ENCODE measurements at places on chromosomes 3 and 15.

DNA sequence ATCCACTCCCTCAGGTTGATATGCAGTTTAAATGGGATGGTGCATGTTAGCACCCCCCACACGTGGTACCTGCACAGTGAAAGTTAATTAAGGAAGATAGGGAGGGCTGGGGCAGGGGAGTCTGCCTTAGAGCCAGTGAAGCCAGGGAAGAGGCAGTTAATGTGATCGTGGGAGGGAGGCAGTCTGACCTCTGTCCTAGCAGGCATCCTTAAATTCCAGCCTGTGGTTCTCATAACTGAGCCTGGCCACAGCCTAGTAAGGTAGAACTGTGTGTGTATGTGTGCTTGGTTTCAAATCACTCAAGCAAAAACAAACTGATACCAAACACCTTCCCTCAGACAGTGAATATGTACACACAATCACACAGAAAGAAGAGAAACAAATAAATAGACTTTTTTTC lies 319.1 kb upstream of the TLE3 start:
- DNase-seq, result no peak

DNA sequence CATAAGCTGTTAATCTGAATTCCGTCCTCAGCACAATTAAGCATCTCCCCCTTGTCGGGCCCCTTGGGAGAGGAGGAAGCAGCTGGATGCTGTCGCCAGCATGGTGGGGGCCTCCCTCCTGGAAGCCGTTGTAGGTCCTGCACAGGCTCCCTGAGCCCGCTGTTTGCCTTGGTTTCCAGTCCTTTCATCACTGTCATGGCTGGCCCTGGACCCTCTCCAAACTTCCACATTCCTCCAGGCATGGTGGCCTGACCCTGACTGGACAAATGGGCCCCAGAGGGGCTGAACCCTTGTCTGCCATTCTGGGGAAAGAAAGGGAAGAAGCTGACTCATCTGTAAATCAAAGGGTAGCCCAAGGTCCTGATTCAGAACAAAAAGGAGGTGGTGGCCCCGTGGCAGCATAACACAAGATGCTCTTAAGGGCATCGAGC lies 300.5 kb upstream of the LRRFIP2 start:
- DNase-seq, result no peak

- DNase-seq, result no peak
Observed at GRCh38 chr15:40925863-40926658, 3.1 kb upstream of the DLL4 start.

DNA sequence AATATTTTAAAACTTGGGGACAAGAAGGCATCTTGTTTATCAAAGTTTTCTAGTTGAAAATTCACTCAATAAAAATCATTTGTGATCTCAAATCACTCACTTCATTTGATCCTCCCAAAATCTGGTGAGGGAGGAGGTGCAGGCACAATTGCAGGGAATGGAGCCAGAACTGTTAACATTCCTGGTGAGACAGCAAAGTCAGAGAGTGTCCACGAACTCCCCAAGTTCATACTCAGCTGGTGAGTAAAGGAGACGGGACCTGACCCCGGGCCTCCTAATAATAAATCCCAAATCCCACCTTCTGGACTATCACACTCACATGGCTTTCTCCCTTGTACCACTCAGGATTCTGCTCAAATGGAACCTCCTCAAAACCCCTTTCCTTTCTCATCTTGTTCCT lies 252.3 kb upstream of the LRTM1 start:
- DNase-seq, result no peak

DNA sequence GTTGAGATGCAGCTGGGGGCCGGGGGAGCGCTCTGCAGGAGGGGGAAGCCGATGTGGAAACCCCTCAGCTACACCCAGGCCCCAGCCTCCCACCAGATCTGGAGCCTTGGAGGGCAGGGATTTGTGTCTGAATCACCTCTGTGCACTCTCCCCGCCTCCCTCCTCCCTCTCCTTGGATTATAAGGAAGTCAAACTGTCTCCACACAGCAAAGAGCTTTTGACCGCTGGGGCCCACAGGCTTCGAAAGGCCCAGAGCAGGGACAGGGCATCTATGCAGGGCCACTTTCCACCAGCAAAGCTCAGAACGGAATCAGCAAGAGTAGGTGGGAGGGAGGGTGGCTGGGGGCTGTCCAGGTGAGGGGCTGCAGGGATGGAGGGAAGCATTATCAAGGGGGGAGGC lies 68.9 kb downstream of the IQSEC1 start:
- no peak for DNase-seq

DNA sequence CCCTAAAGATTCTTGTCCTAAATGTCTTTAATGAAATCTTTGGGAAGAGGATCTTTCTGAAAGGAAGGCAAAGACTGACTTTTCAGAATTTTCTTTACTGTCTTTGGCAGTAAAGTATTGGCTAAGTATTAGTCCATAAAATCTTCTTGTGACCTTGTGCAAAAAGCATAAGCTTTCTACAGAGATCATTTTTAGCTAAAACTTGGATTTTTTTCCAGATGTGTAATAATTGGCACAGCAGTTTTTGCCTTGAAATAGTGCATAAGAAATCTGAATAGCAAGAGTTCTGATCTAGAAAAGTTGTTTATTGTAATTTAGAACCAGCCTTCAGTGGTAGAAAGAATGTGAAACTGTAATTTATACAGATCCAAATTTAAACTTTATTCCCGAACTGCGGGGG lies 122.8 kb upstream of the CGNL1 start:
- DNase-seq, result no peak

- DNase-seq, result no peak
Observed at GRCh38 chr3:77342688-77343087, 302.8 kb downstream of the ROBO2 start.

GRCh38 chr3:37955918-37956707 lies 34.5 kb upstream of the VILL start:
- DNase-seq, result no peak

DNA sequence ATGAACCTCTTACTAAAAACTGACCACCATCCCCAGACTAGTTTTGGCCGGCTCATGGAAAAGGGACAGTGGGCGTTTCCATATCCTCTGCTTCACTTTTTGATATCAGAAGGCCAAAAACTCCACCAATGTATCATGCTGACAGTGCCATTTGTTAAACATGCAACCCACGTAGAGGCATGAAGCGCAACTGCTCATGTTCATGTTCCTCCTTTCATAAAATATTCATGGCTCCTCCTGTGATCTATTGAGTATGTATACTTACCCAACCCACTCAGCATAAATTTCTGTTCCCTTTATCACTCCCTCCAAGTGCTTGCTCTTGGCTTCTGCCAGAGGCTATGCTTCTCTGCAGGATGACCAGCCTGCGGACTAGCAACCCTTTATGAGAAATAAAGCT lies 58.7 kb upstream of the TGFBR2 start:
- no peak for DNase-seq

- peak; percentile 88 for DNase-seq
Observed at GRCh38 chr3:15629860-15630597, 28.5 kb downstream of the BTD start.

DNA sequence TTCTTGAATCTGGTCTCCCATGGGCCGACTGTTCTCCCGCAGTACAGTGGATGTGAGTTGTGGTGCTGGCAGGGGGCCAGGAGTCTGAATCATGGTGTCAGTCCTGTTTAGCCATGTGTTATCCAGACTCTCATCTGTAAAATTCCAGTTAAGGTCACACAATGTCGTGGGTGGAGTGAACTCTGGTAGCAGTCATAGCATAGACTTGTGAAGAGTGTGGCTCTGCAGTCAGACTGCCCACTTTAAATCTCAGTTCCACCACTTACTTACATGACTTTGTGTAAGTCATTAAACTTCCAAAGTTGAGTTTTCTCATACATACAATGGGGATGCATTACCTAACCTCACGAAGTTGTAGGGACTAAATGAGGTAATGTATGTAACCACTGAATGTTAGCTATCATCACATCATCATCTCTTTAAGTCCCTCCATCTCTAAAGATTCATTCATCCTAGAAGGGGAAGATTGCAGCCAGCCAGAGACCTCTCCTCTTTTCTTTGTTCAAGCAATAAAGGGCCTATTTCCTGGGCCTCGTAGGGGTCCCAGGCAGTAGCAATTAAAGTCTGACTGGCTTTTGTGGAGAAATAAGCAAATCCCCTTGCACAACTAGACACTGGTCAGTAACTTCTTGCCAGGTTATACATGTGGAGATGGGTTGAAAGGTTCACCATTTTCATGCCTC lies 93.9 kb downstream of the PCCB start:
- peak; percentile 99 for DNase-seq

GRCh38 chr3:5456199-5456598 lies 268.7 kb downstream of the EDEM1 start:
- no peak for DNase-seq

DNA sequence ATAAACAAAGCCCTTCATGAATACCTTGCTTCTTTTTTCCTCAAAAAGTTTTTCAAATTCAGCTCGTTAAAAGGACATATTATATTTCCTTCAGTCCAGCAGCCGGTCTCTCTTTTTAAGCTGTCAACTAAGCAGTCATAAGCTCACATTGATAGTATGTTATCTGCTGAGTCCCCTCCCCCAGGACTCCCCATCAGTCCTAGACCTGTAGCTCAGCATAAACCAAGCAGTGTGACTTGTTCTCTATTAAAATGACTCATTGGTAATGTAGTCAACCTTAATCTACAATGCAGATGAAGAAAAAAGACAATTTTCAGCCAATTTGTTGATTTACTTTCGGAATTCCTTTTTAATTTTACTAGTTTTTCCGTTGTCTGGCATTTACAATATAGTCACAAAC lies 483.8 kb downstream of the MECOM start:
- DNase-seq, result no peak

GRCh38 chr3:150345021-150345538 lies 63.0 kb upstream of the TSC22D2 start:
- DNase-seq, result no peak

GRCh38 chr3:70726961-70727360 lies 414.5 kb upstream of the MDFIC2 start:
- no peak for DNase-seq

DNA sequence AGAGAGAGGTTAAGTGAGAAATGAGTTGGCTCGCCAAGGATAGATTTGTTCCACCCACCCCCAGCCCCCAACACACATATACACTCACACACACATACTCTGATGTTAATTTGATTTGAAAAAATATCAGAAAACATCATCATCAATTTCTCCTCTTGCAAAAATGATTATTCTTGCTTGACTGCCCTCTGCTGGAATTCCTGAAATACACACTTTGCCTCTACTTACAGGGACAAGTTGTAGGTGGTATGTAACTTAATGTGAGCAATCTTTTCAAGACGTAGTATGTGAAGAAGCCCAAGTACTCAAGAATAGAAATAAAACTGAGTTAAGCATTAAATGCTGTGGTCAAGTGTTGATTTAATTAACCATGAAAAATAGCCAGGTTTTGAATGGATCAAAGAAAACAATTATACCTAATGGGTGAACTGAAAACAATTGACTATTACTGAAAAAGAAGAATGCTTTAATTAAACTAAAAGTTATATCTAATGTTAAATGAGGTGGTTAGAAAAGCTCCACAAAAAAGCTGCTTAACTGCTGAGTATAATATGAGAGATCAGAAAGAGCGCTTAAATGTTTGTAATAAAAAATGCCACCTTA lies 46.6 kb upstream of the MDFIC2 start:
- peak; percentile 48 for DNase-seq

DNA sequence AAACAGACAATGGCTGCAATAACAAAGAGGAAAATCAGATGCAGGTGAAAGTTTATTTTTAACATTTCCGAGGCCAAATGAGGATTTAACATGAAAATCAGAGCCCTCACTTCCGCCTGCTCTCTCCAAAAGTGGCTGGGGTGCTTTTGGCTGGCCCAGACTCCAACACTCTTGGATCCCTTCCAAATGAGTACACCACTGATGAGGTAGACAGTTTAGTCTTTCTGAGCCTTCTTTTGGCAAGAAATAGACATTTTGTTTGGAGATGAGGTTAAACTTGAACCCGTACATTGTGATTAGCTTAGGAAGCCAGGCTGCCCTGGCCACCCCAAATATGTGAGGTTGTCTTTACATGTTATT lies 51.0 kb upstream of the TRA2B start:
- no peak for DNase-seq

- DNase-seq, result peak; percentile 20
Observed at GRCh38 chr15:80977627-80978036, 12.0 kb downstream of the MESD start.

- DNase-seq, result no peak
Observed at GRCh38 chr15:66859688-66860253, 157.7 kb downstream of the SMAD6 start.

GRCh38 chr3:170465955-170466354 lies 47.3 kb downstream of the CLDN11 start:
- no peak for DNase-seq

GRCh38 chr3:122484985-122485384 lies 29.8 kb downstream of the KPNA1 start:
- peak; percentile 57 for DNase-seq

GRCh38 chr3:58068122-58068809 lies 60.0 kb downstream of the FLNB start:
- no peak for DNase-seq

DNA sequence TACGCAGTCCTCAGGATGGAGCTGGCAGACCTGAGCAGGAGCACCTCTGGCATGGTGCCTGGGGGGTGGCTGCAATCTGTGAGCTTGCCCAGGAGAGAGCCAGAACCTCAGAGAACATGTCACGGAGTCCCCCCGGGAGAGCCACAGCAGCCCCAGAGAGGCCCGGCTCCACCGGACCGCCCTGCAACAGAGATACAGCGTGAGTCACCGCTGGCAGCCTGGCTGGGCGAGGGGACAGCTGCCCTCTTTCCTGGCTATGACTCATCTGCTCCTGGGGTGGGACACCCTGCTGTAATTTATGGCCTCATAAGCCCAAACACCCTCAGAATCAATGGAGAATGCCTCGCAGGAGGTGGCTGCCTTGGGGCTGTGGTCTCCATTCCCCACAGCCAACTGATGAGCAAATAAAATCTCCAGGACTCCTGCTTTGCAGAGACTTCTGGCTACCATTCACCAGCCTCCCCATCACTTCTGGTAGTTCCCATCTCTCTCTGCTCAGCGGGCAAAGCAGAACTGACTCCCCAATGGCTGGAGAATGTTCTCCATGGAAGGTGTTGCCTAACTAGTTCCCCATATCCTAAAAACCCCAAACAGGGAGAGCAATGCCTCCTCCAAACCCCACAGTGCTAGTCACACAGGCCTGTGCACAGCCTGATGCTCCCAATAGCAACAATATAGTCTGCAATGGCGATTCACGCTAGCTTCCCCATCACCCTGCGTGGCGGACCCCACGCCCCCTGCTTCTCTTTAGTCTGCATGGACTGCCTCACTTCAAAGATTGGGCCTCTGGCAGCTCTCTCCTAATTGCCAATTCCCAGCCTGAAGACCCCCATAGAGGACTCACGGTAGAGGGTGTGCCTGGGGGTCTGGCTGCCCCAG lies 21.6 kb downstream of the ACSBG1 start:
- DNase-seq, result peak; percentile 65

Measured in brain microvascular endothelial cell (primary cell).